ENCODE measurements at places on chromosomes 2 and 18.

DNA sequence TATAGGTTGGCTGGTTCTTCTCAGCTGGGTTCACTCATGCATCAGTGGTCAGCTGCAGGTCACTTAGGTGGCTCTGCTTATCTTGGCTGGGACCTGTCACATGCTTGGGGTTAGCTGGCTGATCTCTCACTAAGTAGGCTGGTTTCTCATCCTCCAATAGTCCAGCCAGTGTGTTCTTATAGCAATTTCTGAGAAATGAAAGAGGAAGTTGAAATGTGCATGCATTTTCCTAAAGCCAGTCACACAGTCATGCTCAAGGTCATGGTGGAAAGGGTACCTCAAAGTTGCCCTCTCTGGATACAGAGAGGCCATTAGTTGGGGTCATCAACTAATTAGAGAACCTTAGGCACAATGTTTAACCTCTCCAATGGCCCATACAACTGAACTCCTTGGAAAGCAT is 64.4 kb downstream of the KLHL29 start:
- DNase-seq: no peak

- peak; percentile 55 for DNase-seq
These were observed 45.5 kb upstream of the SCN7A start for GRCh38 chr2:166539340-166540162.

GRCh38 chr2:180446492-180446891 is 439.4 kb upstream of the CWC22 start:
- no peak for DNase-seq

- no peak for DNase-seq
These were observed 221.1 kb downstream of the GALR1 start for GRCh38 chr18:77470569-77471413.

DNA sequence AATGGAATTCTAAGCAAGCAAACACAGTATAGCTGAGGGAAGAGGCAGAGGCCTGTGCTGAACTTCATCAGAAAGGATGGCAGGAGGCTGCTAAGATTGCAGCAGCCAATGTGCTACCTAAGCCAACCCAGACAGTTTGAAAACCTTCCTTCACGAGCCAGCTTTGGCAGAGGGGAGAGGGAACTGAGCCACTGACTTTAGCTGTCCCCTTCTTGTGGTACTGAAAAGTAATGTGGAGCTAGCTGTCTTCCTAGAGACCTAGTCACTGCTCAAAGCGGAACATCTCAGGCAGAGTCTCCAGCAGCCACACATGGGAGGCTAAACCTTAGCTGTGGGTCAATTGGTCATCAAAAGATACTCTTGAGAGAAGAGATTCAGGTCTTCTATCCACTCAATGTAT is 419.0 kb downstream of the FBXO15 start:
- no peak for DNase-seq

GRCh38 chr2:200613692-200614091 is 27.9 kb downstream of the AOX1 start:
- no peak for DNase-seq

DNA sequence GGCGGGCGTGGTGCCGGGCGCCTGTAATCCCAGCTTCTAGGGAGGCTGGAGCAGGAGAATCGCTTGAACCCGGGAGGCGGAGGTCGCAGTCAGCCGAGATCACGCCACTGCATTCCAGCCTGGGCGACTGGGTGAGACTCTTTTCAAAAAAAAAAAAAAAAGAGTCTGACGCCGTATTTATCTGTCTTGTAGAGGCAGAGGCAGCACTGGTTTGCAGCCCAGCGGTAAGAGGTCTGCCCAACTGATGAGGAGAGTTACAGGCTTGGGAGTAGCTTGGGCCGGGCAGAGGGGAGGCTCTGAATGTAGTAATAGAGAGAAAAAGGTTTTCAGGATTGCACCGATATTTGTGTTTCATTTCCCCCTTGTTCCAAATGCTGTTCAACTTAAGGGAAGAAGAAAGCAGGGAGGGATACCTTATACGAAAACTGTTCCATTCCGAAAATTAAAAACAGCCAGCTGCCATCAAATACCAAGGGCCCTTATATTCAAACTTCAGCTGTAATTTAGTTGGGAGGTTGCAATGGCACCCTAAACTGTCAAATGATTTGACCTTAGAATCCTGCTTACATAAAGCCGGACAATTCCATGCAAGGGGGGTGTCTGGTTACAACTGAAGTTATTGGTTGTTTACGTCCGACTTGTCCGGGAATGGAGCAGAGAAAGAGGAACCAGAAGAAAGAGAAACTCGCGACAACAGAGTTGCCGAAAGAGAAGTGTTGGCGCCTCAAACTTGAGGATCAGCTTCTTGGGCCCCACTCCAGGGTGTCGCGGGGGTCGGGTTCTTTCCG is 9.2 kb upstream of the SP9 start:
- no peak for DNase-seq

GRCh38 chr2:43943323-43943722 is 52.5 kb downstream of the LRPPRC start:
- no peak for DNase-seq

DNA sequence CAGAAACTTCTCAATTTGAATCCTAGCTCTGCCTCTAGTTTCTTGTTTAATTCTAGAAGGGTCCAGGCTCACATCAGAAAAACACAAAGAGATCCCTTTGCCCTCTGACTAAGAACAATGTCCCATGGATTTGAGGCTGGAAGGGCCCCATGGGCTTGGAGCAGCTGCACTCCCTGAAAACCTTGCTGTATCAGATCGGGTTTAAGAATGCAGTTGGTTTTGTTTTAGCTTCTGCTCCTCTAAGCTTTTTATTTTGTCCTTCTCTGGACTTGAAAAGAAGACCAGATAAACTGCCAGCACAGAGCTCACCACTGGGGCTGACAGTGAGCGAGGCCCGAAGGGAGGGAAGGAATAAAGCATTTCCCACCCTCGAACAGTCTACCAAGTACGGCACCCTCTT is 69.2 kb upstream of the WIPF1 start:
- no peak for DNase-seq

DNA sequence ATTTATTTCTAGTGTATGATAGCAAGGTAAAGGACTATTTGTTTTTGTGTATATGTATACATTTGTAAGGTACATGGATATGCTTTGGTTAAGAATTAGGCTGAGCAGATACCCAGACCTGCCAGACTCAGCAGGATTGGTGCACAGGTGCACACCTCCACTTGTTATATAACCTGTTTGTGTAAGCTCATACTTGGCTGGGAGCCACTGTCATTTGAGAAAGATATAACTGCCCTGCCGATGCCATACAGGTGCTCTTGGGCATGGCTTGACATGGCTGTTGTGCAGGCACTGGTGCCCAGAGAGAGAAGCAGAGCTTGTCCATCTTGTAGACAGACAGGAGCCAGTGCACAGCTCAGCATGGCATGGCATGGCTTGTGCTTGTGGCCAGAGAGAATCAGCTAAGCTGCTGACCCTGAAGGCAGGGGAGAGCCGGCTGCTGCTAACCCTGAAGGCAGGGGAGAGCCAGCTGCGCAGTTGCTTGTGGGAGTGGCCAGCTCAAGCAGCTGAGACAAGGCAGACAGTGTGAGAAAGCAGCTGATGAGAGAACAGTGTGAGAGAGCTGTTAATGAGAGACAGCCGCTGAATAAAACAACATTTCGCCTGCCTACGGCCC is 136.5 kb downstream of the RNF144A start:
- no peak for DNase-seq

- DNase-seq: no peak
These were observed 472.9 kb upstream of the FSIP2 start for GRCh38 chr2:185265747-185266146.

DNA sequence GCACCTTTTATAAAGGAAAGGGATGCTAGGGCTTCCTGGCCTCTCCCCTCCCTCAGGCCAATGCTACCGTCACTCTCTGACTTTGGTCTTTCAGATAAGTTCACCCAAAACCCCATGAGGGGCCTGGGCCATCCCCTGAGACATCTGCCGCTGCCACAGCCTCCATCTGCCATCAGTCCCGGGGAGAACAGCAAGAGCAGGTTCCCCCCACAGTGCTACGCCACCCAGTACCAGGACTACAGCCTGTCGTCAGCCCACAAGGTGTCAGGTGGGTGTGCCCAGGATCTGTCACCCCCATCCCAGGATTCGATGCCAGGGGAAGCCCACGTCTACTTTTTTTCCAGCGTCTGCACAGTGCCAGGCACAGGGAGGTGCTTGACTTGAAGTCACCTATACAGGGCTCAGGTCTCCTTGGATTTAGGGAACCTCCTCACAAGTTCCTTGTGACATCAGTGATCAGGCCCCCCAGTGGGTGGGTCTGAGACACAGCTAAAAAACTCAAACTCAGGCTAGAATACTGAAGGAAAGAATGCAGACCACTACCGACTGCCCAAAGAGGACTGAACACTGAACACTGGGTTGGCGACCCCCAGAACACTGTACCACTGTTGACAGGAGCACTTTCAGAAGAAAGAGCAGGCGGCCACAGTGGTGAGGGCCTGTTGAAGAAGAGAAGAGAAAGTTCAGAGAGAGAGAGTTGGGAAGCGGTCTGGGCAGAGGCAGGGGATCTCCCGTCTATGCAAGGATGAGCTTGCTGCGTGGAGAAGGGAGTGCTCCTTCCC is 85.3 kb downstream of the EPAS1 start:
- DNase-seq: no peak

DNA sequence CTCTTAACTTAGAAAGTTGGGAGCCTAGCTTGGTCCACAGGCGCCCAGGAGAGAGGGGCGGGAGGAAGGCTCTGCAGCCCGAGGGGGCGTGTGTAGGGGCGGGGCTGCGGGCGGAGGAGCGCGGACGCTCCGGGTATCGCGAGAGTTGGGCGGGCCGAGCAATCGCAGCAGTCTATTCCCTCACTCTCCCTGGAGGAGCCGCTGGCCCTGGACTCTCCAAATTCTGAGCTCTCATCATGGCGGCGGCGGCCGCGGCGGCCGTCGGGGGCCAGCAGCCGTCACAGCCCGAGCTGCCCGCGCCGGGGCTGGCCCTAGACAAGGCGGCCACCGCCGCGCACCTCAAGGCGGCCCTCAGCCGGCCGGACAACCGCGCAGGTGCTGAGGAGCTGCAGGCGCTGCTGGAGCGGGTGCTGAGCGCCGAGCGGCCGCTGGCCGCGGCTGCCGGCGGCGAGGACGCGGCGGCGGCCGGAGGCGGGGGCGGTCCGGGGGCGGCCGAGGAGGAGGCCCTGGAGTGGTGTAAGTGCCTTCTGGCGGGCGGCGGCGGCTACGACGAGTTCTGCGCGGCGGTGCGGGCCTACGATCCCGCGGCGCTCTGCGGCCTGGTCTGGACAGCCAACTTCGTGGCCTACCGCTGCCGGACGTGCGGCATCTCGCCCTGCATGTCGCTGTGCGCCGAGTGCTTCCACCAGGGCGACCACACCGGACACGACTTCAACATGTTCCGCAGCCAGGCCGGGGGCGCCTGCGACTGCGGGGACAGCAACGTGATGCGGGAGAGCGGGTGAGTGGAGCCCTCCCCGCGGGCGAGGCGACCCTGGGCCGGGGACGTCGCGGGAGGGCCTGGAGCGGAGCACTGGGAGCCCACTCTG is at the start of gene UBR3:
UBR3 (plus strand) TSS at position 183 of the 869 bp plus-strand sequence; CDS start at position 237, 54 bp downstream.
- DNase-seq: peak; percentile 96

DNA sequence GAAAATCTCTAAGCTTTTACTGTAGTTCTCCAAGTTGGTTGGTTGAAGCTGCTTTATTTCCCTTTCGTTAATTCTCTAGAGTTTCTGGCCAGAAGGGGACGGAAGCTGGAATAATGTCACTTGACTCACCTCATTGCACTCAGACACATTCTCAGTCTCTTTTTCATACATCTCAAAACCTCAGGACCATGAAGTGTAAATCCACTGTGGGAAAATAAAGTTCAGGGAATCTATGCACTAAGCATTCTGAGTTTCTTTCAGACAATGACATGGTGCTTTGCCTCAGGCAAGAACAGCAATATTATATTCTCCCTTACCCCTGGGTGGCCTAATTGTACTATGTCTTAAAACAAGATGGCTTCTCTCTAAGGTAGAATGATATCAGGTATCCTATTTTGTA is 167.8 kb downstream of the PRPF40A start:
- DNase-seq: no peak

DNA sequence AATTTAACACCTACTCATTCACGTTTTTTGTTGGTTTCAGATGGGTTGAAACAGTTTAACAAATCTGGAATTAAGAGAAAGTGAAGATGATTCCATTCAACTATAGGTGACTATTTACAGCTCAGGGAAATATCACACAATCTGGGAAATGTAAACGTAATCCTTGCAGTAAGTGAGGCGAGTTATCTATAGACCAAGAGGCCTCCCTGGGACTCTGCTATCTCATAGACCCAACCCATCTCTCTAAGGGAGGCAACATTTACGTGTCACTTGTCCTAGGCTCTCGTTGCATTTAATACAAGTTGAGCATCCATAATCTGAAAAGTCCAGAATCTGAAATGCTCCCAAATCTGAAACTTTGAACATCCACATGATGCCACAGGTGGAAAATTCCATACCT is 2.0 kb upstream of the MOB4 start:
- DNase-seq: no peak

DNA sequence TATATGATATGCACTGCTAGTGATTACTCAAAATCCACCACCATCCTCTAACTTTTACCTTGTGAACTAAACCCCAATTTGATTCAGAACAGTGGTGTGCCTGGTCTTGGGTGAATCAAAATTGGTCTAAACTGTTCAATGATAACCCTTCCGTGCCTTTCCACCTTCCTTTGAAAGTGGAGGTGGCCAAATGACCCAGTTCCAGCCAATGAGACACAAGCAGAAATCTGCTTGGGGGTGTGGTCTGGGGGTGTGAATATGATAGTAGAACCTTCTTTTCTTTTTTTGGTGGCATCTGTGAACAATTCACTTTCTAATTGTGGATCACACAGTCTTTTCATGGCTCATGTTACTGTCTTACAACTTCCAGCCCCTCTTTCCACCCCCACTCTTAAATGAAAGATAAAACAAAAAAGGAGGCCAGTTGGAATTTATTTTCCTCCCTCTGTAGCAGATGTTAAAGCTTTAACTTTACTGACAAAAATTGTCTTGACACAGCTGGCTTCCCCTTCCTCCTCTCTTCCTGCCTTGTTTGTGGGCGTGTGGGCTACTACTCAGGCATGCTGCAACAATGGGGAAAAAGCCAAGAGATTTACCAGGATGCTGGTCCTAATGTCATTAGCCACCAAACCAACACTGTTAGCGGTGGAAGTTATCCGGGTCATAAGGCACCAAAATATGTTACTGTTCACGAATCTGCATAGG is 58.8 kb upstream of the ANKRD44 start:
- no peak for DNase-seq

Measured in D341Med (cell line).